ENCODE measurements at places on chromosomes 6 and 20.
A peak's percentile ranks its signal among the peaks of the same experiment; 100 is the strongest.

DNA sequence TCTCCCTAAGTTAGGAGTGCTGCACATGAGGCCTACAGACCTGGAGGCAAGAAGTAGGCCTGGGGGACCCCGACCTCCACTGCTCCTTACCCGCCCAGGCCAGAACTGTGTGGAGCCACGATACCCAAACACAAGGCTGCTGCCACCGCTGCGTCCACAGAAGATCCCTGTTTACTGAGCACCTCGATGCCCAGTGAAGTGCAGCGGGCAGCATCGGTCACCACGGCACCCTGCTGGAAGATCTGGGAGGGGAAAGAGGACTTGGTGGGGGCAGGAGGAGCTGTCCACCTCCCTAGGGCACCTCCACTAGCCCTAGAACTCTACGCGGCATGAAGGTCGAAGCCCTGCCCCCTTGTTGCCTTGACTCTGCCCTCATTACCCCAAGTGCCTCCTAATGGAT is 9.9 kb downstream of the GGT7 start:
- no peak overlapping the region for H3K27ac ChIP-seq
- H3K27me3 ChIP-seq, result no peaks in the 10 kb centered on the region
- no peaks in the 10 kb centered on the region for H3K4me1 ChIP-seq

GRCh38 chr20:20489054-20489453 is 121.2 kb downstream of the INSM1 start:
- no peaks in the 10 kb centered on the region for H3K27me3 ChIP-seq
- H3K4me1 ChIP-seq, result peaks cover 4% of the 10 kb centered on the region
- H3K27ac ChIP-seq, result no peak overlapping the region
- no peak for DNase-seq
- H3K4me3 ChIP-seq, result no peak overlapping the region

DNA sequence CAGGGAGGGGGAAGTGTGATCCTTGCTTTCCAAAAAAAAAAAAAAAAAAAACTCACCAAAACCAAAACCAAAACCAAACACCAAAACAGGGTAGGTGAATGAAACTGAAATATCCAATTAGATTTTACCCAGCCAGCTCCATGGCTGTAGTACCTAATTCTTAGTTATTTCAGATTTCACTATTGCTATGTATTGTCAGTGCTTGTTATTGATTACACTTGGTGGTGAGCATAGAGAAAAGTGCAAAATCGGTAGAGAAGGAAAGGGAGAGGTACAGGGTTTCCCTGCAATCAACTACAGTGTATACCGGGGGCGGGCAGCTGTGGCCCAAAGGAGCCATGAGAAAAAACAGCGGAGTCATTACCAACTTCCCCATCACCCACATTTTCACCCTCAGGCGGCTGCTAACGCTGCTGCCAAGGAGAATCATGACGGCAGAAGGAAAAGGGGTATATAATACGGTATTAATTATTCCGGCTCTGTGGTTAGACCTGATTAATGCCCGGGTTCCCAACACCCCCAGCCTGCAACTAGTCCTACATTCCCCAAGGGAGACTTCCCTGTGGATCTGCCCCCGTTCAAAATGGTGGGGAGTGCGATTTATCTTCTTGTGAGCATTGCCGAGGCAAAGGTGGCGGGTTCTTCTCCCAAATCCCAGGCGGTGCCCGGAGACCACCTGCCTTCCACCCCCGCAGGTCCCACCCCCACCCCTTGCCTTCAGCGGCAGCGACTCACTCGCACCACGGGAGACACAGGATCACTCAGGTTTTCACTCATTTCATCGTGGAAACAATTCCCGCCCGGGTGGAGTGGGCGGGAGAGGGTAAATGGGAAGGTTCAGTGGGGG is at the start of gene C6orf62:
Gene C6orf62 (minus strand): TSS at position 30 of the 847 bp plus-strand sequence. CDS start 486 bp downstream, outside the sequence.
- H3K27me3 ChIP-seq, result no peaks in the 10 kb centered on the region
- peak within 1 kb of the TSS; percentile 100 for H3K27ac ChIP-seq
- peak within 1 kb of the TSS; percentile 96 for H3K4me3 ChIP-seq
- peaks cover 23% of the 10 kb centered on the region for H3K36me3 ChIP-seq

DNA sequence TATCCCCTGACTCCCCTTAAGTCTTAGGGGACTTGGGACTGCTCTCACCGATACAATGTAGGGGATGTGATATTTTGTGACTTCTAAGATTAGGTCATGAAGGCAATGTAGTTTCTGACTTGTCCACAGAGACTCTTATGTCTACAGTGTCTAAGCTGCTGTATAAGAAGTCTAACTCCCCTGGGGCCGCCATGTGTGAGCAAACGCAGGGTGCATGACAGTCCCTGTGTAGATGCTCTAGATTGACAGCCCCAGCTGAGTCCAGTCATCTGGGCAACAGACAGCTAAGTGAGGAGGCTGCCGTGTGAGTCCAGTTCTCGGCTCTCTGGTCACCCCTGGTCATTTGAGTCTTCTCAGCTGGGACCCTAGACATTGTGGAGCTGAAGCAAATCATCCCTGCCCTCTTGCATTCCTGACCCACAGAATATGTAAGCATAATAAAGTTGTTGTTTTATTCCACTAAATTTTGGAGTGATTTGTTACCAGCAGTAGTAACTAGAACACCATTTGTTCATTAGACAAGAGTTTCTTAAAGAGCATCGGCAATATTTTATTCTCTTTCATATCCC is 743.3 kb upstream of the CHD6 start:
- no peaks in the 10 kb centered on the region for H3K27me3 ChIP-seq
- DNase-seq, result no peak
- no peaks in the 10 kb centered on the region for H3K36me3 ChIP-seq

DNA sequence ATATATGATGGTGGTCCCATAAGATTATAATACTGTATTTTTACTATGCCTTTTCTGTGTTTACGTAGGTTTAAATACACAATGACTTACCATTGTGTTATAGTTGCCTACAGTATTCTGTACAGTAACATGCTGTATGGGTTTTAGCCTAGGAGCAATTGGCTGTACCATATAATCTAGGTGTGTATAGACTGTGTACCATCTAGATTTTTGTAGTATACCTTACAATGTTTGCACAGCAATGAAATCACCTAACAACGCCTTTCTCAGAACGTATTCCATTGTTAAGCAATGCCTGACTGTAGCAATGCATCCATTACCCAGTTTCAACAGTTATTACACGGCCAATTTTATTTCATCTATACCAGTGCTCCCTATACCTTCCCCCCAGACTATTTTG is 10.7 kb downstream of the MACROD2 start:
- H3K4me3 ChIP-seq, result no peak overlapping the region
- no peaks in the 10 kb centered on the region for H3K27me3 ChIP-seq
- DNase-seq, result no peak
- H3K27ac ChIP-seq, result no peak overlapping the region
- H3K4me1 ChIP-seq, result no peaks in the 10 kb centered on the region
- no peaks in the 10 kb centered on the region for H3K36me3 ChIP-seq

- no peak overlapping the region for H3K27ac ChIP-seq
- peaks cover 3% of the 10 kb centered on the region for H3K4me1 ChIP-seq
- no peak overlapping the region for H3K4me3 ChIP-seq
- DNase-seq, result no peak
- H3K36me3 ChIP-seq, result no peaks in the 10 kb centered on the region
These were observed 78.7 kb upstream of the PHACTR3 start for GRCh38 chr20:59525500-59526241.

GRCh38 chr20:19937218-19937617 is 79.9 kb upstream of the NAA20 start:
- no peaks in the 10 kb centered on the region for H3K27me3 ChIP-seq
- H3K27ac ChIP-seq, result no peak overlapping the region
- no peak overlapping the region for H3K4me3 ChIP-seq
- peaks cover 16% of the 10 kb centered on the region for H3K4me1 ChIP-seq

GRCh38 chr6:13763740-13764381 is 50.5 kb downstream of the MCUR1 start:
- no peaks in the 10 kb centered on the region for H3K36me3 ChIP-seq
- H3K4me1 ChIP-seq, result peaks cover 66% of the 10 kb centered on the region
- H3K27ac ChIP-seq, result peak overlapping the region; percentile 98
- no peaks in the 10 kb centered on the region for H3K27me3 ChIP-seq
- DNase-seq, result no peak

GRCh38 chr6:50889497-50889896 is 70.8 kb downstream of the TFAP2B start:
- H3K27me3 ChIP-seq, result no peaks in the 10 kb centered on the region
- no peak for DNase-seq
- no peak overlapping the region for H3K27ac ChIP-seq
- no peaks in the 10 kb centered on the region for H3K4me1 ChIP-seq

GRCh38 chr20:11492386-11492785 is 425.3 kb upstream of the BTBD3 start:
- no peak overlapping the region for H3K27ac ChIP-seq
- no peaks in the 10 kb centered on the region for H3K27me3 ChIP-seq
- H3K36me3 ChIP-seq, result no peaks in the 10 kb centered on the region
- peaks cover 15% of the 10 kb centered on the region for H3K4me1 ChIP-seq

GRCh38 chr20:60630609-60631008 is 621.5 kb upstream of the CDH4 start:
- no peak overlapping the region for H3K4me3 ChIP-seq
- no peaks in the 10 kb centered on the region for H3K36me3 ChIP-seq
- peaks cover 2% of the 10 kb centered on the region for H3K27me3 ChIP-seq
- H3K27ac ChIP-seq, result no peak overlapping the region
- H3K4me1 ChIP-seq, result no peaks in the 10 kb centered on the region
- DNase-seq, result no peak

GRCh38 chr6:89680150-89680549 is 41.6 kb upstream of the LYRM2 start:
- H3K4me3 ChIP-seq, result no peak overlapping the region
- peaks cover 40% of the 10 kb centered on the region for H3K36me3 ChIP-seq
- peaks cover 6% of the 10 kb centered on the region for H3K4me1 ChIP-seq
- no peaks in the 10 kb centered on the region for H3K27me3 ChIP-seq
- no peak overlapping the region for H3K27ac ChIP-seq

DNA sequence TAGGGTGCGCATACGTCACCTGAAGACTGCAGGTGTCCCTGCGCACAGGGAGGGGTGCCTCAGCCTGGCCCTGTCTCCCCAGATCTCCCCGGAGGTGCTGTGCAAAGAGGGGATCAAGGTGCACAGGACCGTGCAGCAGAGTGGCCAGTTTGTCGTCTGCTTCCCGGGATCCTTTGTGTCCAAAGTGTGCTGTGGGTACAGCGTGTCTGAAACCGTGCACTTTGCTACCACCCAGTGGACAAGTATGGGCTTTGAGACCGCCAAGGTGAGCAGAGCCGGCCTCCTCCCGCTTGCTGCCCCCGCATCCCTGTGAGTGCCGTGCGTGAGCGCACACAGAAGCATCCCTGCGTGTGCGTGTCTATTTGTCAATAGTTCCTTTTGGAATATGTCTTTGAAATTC is 150.7 kb downstream of the DTNBP1 start:
- H3K36me3 ChIP-seq, result peaks cover 27% of the 10 kb centered on the region
- H3K4me1 ChIP-seq, result no peaks in the 10 kb centered on the region
- peak; percentile 70 for DNase-seq
- H3K27ac ChIP-seq, result no peak overlapping the region

GRCh38 chr20:50572938-50573777 is 63.0 kb downstream of the PTPN1 start:
- no peaks in the 10 kb centered on the region for H3K27me3 ChIP-seq
- DNase-seq, result no peak
- H3K4me3 ChIP-seq, result no peak overlapping the region
- H3K27ac ChIP-seq, result peak overlapping the region; percentile 89
- H3K36me3 ChIP-seq, result peaks cover 27% of the 10 kb centered on the region
- H3K4me1 ChIP-seq, result peaks cover 38% of the 10 kb centered on the region

DNA sequence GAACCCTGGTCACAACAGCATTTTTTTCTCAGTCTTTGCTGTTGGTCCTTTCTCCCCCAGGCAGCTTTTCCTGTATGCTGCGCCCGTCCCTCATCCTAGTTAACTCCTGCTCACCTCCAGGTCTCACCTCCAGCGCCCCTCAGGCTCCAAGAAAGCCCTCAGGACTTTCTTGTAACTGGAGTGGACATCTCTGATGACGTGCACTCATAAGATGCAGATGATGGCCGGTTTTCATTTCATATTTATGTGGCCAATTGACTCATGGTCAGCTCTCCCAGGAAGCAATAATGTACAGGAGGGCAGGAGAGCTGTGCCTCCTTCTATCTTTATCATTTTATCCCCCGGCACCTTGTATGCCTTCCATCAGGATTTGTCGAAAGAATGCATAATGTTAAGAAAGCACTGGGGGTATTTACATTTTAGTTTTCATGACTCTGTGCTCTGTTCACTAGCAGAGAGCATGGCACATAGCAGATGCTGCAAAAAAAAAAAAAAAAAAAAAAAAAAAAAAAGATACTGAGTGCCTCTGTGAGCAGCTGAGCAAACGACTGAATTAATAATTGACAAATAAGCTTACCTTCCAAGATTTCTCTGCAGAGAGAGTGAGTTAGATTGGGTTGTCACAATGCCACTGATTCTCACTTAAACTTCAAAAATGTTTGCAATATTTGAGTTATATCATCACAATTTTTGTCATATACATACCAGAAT is 170.2 kb downstream of the DOK5 start:
- H3K4me3 ChIP-seq, result no peak overlapping the region
- no peaks in the 10 kb centered on the region for H3K36me3 ChIP-seq
- DNase-seq, result no peak
- no peaks in the 10 kb centered on the region for H3K27me3 ChIP-seq

DNA sequence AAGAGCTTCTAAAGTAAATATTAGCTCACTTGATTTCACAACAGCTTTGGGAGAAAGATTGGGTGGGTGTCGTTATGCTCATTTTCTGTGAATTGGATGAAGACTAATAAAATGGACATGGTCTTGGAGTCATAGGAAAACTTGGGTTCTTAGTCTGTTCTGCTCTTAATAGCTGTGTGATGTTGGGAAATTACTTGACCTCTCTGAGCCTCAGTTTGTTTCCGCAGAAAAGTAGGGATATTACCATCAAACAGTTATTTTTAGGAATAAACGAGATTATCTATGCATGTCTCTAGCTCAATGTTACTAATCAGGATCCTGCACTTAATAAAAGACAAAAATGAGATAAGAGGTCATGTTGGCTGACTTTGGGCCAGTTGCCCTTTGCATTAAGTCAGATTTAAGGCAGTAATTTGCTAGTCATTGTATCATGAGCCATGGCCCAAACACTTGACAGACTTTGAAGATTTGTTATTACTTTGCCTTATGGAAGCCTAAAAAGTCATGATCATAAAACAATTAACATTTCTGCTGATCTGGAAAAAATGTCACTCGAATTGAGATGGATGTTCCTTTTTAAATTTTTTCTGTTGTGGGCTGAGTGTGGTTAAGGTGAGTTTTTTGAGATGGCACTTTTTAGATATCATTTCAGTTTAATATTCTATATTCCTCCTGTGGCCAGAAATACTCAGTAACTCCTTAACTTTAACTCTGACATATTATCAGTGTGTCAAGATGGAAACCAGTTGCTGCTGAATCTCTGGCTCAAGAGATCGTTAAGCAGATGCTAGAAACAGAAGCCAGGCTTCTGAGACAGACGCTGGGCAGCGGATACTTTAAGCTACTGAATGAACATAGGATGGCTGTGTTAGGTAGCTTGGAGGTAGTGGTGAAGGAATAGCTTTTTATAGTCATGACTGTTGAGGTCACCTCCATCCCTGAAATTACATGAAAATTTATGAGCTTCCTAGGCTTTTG is 291.6 kb downstream of the PHF3 start:
- no peaks in the 10 kb centered on the region for H3K36me3 ChIP-seq
- H3K27me3 ChIP-seq, result peaks cover 20% of the 10 kb centered on the region
- no peak overlapping the region for H3K4me3 ChIP-seq
